EH (cell line): ENCODE measurements at places on chromosomes 5 and 9.

DNA sequence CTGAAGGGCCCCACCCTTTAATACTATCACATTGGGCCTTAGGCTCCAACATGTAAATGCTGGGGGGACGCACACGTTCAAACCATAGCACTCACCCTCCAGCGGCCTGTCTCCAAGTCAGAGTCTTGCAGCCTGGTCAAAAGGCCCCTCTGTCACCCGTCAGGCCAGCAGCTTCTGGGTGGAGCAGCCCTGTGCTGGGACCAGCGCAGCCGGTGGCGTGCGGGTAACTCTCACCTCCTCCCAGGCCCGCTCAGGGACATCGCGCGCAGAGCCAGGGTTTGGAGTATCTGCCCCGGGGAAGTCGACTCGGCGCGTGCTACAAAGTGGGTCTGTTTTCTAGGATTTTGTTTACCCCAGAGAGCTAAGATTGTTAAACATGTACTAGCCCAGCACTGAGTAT, 93.0 kb upstream of the COL5A1 start:
- DNase-seq = no peak

GRCh38 chr5:93831449-93831848, 90.0 kb upstream of the POU5F2 start:
- DNase-seq = peak; percentile 93

GRCh38 chr5:132729896-132730295, 7.5 kb downstream of the KIF3A start:
- DNase-seq = no peak

GRCh38 chr9:77011973-77012821, 7.3 kb upstream of the FOXB2 start:
- peak; percentile 47 for DNase-seq

GRCh38 chr5:143462431-143462830, 58.9 kb upstream of the NR3C1 start:
- DNase-seq = no peak

DNA sequence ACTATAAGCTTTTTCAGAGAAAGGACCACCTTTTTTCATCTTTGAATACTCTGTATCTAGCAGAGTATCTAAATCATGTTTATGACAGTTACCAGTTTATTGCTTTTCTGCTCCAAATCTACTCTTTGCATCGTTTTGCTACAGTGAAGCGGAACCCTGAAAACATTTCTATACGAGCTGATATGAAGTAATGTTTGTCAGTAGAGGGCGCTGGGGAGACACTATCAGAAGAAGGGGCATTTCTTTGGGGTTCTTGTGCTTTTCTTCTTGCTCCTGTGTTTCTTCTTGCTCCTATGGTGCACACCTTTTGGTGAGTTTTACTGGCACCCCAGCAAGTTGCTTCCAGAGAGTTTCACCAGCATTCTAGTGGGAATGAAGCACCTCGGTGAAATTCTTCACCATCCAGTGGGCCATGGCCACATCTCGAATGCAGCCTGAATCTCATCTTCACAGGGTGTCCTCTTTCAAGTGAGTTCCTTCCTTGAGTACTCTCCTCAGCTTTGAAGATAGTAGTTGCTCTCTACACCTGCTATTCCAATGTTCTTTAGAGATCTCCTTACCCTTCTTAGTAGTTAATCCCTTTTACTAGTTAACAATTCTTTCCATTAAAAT, 98.4 kb downstream of the FGF1 start:
- DNase-seq = peak; percentile 62

DNA sequence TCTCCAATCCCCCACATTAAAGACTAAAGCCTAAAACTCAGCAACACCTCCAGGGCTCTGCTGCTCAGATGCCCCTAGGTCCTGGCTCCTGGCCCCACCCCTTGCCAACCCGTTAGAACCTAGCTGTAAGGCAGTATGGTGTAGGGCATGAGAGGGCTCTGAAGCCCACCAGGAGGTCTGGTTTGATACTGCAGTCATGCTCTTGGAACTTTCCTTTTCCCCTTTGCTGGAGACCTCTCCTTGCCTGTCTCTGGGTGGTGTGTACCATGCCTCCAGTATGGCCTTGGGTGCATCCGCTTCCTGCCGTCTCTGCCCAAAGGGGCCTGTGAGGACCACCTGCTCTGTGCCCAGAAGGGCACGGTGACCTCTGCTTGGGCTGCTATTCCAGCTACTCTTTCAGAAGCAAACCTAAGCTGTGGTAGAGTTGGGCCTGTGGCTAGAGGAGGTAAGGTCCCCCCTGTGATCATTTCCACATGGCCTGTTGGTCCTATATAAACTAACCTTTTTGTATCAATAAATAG, 3.5 kb downstream of the TENT4A start:
- no peak for DNase-seq

- DNase-seq = peak; percentile 80
Observed at GRCh38 chr9:97923529-97924108, 1.3 kb upstream of the TRMO start.

GRCh38 chr5:85333276-85333675, 948.6 kb upstream of the EDIL3 start:
- DNase-seq = no peak

DNA sequence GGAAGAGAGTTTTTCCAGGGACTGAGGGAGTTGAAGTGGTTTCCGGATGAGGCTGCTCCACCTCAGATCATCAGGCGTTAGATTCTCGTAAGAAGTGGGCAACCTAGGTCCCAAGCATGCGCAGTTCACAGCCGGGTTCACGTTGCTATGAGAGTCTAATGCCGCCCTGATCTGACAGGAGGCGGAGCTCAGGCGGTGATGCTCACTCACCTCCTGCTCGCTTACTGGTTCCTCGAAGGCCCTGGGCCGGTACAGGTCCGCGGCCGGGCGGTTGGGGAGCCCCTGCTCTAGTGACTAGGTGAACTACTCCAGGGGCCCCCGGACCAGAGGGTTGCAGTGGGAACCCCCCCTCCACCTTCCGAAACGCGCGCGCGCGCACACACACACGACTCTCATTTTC, 997 bp upstream of the RNF130 start:
- DNase-seq = no peak

DNA sequence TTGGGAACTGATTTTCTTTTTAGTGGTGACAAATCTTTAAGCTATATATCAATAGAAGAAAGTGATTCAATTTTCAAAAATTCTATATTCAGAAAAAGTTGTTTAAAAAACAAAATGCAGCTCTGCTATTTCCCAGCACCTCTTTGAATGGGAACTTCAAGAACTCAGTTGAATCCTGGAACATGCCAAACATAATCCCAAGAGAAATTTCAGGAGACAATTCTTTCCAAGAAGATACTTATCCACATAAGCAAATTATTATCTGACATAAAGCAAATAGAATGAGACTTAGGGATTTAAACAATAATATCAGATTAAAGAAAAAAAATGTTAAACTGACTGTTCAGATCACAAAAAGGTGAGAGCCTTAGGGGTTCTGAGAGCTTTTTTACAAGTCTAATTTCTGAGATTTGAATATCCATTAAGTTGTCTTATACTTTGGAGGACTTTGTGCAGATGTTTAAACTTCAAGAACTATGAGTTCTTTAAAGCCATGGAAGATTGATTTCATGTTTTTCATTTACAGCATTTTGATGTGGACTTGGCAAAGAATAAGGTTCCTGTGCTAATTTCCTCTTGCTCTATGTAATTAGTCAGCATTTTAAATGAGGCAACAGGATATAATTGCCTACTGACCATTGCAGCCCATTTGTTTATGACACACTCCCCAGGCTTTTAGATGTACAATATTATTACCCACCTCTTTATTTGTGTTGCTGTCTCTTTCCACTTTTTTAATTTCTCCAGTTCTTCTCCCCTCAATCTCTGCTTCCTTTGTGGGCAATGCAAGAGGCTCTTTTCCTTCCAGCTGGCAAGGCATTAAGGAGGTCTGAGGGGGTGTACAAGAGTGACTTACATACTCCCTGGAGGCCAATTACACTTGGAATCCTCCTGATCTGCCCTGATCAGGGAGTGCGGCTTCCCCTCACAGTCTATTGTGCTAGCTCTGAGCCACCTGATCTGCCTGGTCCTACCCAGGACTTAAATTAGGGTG, 419.1 kb downstream of the NR2F1-AS1 start:
- DNase-seq = peak; percentile 46

DNA sequence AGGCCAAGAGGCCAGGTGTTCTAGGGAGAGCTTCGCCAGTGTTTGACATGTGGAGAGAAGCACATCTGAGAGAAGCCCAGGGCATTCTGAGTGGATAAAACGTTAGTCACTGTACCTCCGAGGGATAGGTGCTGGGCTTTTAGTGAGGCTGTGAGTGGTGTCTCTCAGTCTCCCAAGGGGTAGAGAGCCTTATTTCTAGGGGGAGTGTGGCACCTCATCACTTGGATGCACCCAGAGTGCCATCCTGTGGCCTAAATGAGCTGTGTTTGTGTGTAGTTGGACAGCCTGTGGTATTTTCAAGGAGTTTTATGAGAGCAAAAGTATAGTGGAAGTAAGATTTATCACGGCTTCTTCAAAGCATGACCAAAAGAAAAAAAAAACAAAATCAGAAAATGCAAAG, 1046.9 kb upstream of the WWC1 start:
- DNase-seq = no peak

DNA sequence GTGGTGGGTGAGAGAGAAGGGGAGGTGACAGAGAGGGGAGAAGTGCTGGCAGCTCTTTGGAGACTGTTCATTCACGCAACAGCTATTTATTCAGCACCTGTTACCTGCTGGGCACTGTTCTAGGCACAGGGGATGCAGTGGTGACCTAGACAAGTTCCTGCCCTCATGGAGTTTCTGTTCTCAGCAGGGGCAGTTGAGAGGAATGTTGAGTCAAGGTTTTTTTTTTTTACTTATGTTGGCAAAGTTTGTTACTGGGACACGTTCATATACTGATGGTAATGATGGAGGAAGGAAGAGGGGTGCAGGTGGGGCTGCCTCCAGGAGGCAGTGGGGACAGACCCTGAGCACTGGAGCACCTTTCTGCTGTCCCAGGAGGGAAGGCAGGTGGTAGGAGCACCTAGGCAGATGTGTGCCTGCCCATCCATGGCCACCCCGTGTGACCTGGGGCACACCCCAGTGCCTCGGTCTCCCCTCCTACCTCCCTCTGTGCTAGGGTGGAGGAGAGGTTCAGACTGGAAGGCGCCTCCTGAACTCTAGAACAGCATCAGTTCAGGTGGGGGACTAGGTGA, 49.4 kb upstream of the SLC25A51 start:
- DNase-seq = peak; percentile 29

- no peak for DNase-seq
Observed at GRCh38 chr5:44565360-44565759, 176.1 kb upstream of the FGF10 start.

DNA sequence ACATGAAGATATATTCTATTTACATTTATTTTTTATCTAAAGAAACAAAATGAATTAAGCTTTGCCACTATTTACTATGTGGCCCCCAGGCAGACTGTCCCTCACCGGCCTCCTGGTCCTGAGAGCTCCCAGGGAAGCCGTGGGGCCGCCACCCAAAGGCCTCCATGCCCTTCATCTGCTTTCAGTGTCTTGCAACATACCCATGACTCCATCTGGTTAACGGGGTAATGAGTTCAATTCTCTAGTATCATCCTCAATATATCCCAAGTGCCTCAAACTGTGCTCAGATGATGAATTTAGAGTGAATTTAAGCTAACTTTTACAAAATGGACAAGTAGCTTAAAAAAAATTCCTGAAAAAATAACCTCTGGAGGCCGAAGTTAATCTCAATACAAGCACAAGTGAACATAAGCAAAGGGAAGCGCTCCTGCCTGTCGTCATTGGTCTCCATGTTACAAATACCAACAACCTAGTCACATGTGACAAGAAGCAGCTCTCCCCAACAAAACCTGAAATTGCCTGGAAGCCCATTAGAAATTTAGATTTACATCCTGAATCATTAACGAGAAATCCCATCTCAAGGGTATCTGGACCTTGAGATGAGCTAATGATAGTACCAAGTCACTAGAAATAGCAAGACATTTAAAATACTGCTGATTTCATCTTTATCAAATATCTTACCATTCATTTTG, 26.1 kb downstream of the DAP start:
- no peak for DNase-seq

DNA sequence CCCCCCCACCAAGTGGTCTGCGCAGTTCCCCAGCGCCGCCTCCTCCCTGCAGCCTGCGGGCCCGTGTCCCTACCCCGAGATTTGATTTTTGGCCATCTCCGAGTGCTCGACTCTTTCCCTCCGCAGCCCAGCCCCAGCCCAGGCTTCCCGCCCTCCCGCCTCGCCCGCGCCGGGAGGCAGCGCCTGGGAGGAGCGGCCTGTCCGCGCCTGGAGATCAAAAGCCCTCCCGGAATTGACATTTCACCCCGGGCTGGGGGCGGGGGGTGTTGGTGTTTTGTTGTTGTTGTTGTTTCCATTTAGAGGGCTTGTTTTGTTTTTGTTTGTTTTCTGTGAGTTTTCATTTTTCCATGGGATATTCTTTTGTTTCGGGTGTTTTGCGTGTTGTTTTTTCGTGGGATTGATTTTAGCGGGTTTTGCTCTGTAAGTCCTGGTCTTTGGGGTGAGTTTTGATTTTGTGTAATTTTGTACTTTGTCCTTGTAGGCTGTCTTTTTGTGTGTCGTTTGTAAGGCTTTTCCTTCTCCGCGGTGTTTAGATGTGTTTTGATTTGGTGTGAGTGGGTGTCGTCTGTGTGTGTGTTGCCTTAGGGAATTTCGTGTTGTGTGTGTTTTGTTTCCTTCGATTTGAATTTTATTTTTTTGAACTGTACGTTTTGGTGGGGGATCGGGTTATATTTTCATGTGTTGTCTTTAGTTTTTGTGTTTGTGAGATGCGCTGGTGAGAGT, 1.7 kb upstream of the PAX5 start:
- DNase-seq = peak; percentile 25

DNA sequence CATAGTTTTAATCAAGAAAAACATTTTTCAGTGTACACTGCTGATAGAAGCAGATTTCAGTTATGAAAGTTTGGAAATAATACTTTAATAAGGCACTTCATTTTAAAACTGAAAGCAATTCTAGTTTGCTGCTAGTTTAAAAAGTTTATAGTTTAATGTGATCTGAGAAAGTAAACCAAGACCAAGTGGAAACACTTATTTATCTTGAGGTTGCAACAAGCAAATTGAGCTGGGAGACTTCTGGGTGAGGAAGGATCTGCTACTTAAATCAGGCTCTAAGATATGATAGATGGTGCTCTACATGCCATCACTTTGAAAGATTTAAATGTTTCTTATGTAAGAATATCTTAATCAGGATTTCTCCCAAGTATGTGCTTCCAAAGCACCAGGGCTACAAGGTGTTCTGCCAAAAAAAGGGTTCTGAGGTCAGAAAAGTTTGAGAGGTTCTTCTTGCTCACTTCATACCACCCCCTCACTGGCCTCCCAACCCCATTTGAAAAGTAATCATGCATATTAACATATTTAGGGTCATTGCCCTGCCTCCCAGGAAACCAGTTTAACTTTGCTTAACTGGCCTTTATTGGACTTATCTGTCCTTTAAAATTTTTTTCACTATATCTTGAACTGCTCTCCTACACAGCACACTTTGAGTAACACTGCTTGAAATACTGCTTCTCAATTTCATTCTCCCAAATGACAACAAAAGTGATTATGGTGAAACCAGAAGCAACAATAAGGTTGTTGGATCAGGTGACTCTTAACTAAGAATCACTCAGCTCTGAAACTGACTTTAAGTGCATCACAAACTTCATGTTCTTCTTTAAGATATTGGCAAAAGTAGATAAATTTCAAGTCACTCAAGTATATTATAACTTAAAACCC, 15.5 kb downstream of the SLC44A1 start:
- DNase-seq = no peak
